CD4-positive, alpha-beta T cell treated with Interleukin-10 for 1 hour (primary cell): ENCODE measurements at places on chromosomes 16 and 17.

GRCh38 chr17:79020631-79021301, 3.2 kb upstream of the C1QTNF1 start:
- DNase-seq = no peak

- no peak for DNase-seq
Observed at GRCh38 chr17:32493976-32494513, 7.3 kb downstream of the CDK5R1 start.

DNA sequence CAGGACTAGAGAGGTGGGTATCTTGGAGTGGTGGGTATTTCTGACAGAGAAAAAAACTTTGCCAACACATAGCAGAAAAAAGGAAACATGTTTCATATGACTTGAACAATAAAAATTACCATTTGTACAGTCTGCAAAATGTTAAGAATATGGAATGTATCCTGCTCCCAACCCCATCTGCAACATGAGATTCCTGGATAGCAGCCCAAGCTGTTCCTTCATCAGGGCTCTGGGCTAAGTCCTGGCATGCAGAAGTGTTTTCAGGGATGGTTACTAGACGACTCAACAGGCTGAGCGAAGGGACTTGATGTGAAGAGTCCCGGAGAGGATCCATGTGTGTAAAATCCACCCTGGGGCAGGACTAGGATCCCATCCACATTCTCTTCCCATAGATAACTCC, 121.0 kb upstream of the IRX3 start:
- DNase-seq = no peak

DNA sequence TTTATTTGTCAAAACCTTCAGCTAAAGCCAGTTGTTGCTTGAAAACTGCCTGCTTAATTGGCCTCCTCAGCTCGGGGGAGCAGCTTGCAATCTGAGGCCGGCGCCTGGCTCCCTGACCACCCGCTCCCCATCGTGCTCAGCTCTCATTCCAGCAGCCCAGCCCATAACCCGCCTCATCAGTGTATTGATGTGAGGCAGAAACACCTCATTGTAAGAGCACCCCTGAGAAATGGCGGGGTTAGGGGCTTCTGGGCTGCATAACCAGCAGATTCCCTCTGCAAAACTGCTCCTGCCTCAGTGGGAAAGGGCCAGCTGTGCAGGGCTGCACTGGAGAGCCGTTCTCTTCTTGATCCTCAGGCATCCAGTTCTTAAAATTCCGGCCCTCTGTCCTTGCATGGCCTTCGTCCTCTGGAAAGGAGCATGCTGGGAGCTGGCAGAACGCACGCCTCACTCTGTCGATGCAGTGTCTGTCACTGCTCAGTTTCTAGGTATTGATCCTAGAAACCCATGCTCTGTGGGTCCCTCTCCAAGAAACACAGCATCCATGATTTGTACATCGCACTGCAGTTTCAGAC, 113.8 kb upstream of the CHMP6 start:
- no peak for DNase-seq

DNA sequence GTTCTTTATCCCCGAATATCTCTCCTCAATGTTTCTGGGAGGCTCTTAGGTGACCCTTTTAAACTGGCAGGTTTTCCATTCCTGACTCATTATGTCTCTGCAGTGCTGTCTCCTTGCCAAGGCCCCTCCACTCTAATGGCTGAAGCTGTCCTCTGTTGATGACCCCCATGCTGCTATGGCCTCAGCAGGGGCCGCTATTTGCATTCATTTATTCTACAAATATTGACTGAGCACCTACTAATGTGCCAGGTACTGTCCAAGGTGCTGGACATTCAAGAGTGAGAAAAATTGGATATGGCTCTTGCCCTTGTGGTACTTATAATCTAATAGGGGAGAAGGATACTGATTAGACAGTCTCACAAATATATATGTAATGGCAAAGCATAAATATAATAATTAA, 55.4 kb downstream of the GP2 start:
- DNase-seq = no peak
